ENCODE measurements at places on chromosomes 6 and 20.

DNA sequence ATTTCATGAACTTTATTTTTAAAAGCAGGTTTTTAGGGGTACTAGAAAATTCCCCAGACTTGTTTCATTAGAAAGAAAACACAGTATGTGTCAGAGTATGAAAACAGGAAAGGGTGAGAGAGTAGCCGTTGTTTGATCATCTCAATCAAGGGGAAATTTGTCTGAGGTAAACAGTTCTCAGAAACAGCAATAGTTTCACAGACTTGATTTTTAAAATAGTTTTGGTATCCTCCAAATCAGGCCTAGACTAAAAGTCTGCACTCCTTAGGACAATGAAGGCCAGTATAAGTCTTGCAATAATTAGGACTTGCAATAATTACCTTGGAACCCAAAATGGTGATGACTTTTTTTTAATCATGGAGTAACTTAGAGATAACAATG lies 176.6 kb upstream of the TAB2 start:
- no peak for DNase-seq

GRCh38 chr20:57259121-57259937 lies 7.1 kb downstream of the BMP7 start:
- DNase-seq, result no peak

DNA sequence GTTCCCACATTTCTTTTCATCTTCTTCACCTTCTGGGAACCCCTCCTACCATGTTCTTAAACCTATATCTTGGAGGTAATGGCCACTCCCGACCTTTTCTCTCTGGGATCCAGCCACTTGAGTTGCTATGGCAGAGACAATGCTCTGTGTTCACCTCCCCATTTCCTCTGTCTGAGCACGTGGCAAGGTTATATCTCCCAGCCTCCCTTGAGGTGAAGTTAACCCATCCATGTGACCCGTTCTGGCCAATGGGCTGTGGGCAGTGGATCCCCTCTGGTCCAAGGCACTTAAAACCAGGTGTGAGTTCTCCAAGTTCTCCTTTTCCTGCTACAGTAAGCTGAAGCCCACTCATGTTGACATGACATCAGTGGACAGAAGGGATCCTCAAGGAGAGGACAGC lies 261.4 kb downstream of the LRFN2 start:
- DNase-seq, result no peak

DNA sequence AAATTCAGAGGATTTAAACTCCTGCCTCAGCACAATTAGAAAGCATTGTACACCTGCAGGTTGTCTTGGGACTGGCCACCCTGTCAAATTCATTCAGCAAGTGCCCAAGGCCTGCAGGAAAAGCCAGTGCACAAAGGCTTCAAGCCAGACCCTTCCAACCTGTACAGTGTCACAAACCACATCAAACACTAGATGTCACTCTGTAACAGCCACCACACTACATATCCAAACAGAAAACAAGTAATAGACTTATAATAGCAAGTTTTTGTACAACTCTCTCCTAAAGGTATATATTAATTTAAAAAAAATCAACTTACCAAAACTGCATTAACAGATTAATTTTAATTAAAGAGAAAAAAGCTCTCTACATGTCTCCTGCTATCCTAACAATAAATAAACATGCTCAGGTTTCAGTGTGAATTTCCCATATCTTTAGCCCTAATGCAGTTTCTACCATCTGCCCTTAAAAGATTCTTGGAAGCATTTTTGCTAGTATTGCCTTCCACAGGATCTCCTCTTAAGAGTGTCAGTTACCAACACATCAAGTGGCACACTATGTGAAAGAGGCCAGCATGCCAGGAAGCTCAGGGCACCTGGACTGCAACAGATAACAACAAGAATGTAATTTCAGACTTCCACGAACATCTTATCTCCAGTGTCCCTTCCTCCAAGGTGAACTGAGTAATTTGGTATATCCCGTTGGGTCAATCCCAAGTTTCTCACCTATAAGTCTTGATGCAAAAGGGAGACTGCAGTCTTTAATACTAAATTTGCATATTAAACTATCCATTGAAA lies 47.5 kb downstream of the RALGAPA2 start:
- peak; percentile 39 for DNase-seq

DNA sequence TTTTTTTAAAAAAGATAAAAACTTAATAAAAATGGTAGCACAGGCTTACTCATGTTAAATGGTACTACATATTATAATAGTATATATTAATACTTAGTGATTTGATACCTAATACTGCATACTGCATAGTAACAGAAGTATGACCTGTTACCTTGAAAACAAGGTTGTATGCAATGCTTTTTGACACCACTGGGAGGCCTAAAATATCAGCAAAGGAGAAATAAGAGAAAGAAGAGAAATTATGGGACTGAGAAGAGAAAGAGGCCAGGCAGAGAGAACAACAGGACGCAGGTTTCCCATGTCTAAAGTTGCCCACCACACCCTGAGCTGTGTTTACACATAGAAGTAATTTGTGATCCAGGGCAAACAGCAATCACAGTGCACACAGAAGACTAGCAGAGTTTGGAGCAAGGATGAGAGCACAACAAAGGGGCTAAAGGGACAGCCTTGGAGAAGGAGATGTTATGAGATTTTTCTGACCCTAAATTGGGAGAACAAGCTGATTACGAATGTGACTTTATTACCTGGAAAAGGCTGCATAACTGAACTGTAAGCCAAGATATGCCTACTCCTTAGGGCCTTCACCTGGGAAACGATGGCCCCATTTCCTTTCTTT lies 73.2 kb downstream of the ROS1 start:
- DNase-seq, result peak; percentile 25

- DNase-seq, result no peak
Observed at GRCh38 chr20:33630507-33630906, 31.6 kb upstream of the C20orf144 start.

DNA sequence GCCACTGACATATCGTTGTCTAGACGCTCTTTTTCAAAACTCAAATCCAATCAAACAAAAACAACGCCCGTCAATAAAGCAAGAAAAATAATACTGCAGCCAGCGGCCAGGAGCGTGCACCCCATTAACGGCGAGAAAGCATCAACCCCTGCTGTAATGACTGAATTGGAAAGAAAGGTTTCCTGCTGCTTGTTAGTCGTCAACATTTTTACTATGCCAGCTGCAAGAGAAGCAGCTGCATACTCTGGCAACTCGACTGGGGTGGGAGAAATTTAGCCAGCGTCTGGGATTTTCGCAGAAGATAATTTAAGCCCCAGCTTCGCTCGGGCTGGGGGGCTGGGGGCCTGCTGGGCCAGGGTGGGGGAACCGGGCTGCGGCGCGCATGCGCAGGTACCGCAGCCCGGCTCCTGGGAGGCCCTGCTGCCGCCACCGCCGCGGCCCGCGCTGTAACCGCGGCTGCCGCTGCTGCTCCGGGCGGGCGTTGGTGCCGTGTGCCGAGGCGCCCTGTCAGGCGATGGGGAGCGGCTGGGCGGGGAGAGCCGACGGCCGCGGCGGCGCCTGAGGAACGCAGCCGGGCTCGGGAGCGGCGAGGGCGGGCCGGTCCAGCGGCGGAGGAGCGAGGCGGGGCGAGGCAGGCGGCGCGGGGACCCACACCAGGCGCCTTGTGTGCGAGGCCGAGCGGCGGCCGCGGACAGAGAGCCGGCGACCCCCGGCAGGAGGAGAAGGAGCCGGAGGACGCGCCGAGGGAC lies 732 bp upstream of the STXBP5 start:
- peak; percentile 86 for DNase-seq

DNA sequence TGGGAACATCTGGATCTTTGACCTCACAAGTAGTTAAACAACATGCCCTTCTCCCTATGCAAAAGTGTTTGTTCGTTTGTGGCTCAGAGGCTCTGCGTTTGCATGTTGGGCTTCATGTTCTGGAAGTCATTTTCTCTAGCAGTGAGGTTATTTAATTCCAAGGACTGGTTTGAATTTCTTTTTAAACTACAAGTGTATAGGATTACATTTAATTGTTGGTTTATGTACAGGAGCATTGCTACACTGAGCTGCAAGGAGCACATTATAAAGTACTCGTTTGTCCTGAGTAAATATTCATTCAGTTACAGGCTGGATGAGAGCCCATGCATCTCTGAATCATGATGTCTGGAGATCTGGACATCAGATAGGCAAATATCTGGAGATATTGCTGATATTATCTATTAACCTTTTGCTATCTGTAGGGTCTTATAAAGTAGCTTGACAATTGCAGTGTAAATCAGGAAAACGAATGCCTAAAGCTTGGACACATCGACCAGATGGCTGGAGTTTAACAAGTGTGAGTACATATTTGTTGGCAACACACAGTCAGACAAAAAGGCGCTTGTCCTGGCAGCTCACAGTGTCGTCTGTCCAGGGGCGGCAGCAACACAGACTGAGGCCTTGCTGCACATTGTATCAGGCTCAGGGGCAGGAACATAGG lies 84.6 kb downstream of the PDE7B start:
- no peak for DNase-seq

- no peak for DNase-seq
Observed at GRCh38 chr6:66553441-66553840, 846.4 kb upstream of the EYS start.

GRCh38 chr6:336159-337114 lies 44.1 kb downstream of the DUSP22 start:
- DNase-seq, result no peak

DNA sequence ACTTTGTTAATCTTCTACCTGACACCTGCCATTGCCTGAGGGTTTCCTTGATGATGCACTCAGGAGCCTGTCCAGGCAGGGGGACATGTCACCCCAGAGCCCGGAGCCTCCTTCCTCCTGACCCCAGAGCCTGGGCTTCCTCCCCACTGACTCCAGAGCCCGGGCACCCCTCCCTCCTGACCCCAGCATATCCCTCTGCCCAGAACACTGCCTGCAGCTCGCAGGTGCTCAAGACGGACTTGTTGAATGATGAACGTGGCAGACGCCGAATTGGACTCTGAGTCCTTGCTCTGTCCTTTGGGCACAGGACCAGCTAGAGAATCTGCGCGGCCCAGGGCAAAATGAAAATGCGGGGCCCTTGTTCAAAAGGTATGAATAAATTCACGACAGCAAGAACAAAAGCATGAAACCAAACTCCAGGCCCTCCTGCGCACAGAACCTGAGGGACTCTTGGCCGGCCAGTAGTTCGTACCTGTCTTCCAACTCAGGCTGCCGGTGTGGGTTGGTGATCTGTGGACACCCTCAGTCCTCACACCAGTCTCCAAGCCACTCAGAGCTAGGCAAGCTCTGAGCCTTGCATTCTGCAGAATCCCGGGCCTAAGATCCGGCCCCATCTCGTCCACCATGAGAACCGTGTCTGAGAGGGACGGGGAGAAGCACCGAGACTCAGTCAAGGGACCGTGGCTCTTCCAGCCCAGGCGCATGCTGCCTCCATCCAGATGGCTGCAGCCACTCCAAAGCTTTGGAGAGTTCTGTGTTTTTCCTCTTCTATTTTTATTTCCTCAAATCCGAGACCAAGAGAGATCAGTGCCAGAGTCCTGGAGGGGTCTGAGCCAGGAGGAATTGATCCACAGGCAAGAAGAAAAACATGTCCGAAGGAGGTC lies 104.7 kb downstream of the BMP7 start:
- no peak for DNase-seq

GRCh38 chr6:98944168-98944567 lies 3.6 kb downstream of the FBXL4 start:
- no peak for DNase-seq

GRCh38 chr6:122128445-122128844 lies 271.0 kb upstream of the HSF2 start:
- no peak for DNase-seq

GRCh38 chr20:4937407-4938319 lies 63.6 kb downstream of the SLC23A2 start:
- DNase-seq, result no peak

DNA sequence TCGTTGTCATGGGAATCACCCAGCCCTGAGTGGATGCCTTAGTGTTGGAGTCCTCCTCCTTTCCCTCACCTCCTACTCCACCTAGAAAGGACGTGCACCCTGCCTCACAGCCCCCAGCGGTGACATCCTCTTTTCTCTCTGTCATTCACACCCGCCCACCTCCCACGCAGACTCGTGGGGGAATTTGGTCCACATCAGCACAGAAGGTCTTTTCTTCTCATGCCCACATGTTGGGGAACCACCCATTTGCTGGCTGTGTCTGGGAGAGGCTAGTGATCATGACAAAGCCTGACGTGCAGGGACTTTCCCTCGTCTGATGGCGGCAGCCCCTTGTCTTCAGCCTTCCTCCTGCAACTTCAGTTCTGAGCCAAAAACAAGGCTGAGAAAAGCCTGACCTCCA lies 96.0 kb upstream of the CNKSR3 start:
- DNase-seq, result no peak

DNA sequence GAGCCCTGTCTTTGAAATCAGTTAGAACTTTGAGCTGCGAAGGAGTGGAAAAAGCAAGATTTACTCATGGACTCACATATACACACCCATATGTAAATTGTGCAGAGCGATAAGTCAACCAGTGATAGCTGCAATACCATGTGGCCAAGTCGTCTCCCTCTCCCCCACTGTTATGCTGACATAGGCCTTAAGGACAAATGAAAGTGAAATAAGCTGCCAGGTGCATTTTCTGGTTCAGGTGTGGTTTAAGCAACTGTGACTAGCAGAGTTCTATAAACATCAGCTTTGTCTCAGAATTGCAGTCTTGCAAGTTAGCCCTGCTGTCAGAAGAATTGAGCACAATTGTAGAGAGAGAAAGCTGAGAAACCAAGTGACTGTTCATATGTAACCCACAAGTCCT lies 9.6 kb downstream of the FAM83B start:
- DNase-seq, result no peak

DNA sequence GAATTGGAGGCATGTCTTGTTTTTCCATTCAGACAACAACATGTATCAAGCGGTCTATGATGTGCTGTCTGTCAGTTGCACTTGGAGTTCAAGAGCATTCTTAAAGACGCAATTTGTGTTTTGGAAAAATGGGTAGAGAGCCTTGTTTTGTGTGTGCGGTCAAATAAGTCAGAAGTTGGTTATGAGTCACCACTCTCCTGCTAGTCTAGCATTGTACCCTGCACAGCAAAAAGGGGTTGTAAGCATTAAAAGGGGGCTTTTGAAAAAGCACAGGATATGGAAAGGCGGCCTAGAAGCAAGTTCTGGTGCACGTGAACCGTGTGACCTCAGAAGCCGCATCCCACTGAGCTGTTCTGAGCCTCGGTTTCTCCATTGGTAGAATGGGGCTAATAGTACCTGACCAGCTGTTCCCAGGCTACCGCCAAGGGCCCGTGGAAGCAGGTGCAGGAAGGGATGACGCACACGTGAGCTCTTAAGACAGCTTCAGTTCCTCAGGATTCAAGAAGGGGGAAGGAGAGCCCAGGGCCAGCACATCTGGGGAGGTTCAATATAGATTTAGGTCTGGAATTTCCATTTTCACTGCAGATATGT lies 61.6 kb upstream of the SNX9 start:
- no peak for DNase-seq

GRCh38 chr6:3732345-3733141 lies 19.0 kb downstream of the PXDC1 start:
- peak; percentile 80 for DNase-seq

GRCh38 chr6:166904101-166904746 lies 52.1 kb downstream of the RNASET2 start:
- peak; percentile 8 for DNase-seq

GRCh38 chr6:166814390-166814789 lies 142.0 kb downstream of the RNASET2 start:
- no peak for DNase-seq

GRCh38 chr20:24917797-24918578 lies 31.1 kb upstream of the CST7 start:
- DNase-seq, result peak; percentile 80

- DNase-seq, result no peak
Observed at GRCh38 chr6:119344306-119344705, 5.3 kb downstream of the MAN1A1 start.
